ENCODE measurements at places on chromosomes 11 and 22.
A peak's percentile ranks its signal among the peaks of the same experiment; 100 is the strongest.

- no peak for DNase-seq
Measured at GRCh38 chr22:36809351-36809750, 7.5 kb downstream of the PVALB start.

DNA sequence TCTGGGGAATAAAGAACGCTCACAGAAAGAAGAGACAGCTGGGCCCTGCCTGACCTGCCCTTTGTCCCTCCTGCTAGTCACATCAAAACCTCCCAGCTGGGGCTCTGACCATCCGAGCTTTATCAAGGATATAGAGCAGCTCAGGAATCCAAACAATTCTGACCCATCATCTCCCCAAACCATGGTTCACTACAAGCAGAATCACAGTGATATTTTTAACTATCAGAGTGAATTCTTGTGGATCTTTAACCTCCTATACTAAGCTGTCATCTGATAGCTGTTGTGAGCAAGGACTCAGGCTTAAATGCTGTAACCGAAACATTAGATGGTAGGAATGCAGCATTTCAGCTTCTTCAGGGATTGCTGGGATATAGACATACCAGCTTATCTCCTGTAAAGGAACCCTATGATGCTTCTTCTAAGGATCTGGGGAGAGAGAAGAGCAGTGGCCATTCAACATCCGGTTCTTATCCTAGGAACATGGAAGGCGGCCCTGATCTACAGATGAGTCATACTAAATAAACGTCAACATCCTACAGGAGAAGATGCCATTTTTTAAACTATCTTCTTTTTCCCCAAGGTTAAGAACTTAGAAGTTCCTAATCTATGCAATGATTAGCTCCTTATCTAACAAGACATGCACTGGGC, 84.7 kb upstream of the AKIP1 start:
- no peak for DNase-seq

DNA sequence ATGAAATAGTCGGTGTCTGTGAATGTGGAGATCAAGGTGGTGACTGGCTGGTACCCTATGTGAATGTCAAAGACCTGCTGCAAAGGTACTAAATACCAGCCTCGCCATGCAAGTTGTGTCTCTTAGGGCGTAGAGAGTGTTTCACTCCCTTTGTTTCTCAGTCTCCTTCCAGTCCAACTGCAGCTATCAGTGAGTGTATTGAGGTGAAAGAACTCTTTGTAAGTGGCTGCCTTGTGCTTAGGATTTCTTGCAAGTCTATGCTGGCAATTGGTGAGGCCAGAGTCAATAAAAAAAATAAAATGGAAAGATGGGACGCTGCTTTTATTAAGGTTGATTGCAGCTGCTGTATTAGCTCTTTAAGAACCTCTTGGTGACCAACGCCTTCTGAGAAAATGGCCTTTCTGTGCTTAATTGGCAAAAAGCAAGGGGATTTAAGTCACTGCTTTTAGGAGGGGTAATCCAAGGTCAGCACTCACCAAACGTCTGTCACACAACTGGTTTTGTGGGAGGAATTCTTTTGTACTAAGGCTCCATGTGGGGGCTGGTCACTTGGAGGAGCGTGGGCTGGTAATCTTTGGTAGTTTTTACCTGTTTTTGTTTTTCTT, 95.1 kb downstream of the PARVA start:
- no peak for DNase-seq

- DNase-seq: no peak
Measured at GRCh38 chr11:114395736-114396135, 4.6 kb downstream of the C11orf71 start.

DNA sequence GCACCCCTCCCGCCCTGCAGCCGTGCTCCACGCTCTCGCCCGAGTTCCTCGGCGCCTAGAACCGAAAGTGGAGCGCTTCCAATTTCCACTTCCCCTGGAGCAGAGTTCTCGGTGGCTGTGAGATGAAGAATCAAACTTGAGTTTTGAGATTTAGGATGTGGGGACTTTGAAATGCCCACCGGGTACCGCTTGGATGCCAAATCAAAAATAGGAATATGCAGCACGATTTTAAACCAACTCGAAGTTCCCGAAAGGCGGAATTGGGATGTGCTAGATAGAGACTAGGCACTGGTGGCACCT, 569 bp downstream of the POLA2 start:
- DNase-seq: peak; percentile 13

DNA sequence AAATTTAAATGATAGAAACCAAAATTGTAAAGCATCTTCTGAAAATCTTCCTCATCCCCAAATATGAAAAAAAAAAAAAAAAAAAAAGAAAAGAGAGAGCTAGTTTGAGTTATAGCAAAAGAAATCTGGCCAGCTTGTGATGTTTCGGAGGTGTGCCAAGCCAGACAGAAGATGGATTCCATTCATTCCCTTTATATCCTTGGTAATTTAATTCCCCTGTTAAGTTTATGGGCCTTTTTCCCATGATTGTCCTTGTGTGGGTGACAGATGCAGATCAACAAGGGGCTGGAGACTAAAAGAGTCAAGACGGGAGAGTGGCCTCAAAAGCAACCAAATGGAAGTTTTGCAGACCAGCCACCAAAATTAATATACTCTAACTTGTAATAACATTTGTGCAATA, 47.6 kb upstream of the PARVA start:
- no peak for DNase-seq

GRCh38 chr11:37788141-37788877, 1190.3 kb upstream of the RAG2 start:
- DNase-seq: no peak

GRCh38 chr22:30889268-30889995, 79.1 kb downstream of the MORC2 start:
- no peak for DNase-seq

DNA sequence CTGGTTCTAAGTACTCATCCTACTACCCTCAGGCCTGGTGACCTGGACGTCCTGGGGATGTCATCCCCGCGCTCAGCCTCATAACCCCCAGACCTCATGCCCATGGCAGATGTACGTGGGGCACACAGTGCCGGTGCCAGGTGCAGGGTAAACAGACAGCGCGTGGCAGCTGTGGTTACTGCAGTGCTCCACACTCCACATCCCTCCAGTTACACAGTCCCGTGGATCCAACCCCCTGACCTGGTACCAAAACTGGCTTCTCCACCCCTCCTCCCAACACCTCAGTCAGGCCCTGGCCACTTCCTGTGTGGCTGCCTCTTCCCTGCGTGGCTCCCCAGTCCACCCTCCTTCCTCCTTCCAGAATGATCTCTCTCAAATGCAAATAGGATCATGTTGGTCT, 95.2 kb downstream of the DSCAML1 start:
- no peak for DNase-seq

GRCh38 chr22:19043121-19044085, 78.8 kb downstream of the DGCR2 start:
- DNase-seq: no peak

DNA sequence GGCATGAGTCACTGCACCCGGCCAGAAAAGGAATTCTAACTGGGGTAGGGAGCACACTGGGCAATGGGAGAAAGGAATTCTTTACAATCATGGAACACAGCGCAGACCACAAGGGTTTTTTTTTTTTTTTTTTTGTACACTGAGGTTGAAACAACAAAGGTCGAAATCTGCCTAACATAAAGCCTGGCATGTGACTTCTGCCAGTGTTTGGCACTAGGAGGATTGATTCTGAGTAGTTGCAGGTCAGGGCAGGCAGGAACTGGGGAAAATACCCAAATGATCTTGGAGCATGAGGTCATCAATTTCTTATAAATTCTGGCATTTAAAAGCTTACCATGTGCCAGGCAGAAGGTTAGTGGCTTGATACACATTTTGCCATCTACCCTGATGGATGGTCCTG, 202.0 kb upstream of the SNX19 start:
- no peak for DNase-seq

GRCh38 chr11:62472063-62472884, 53.4 kb downstream of the SCGB1A1 start:
- no peak for DNase-seq

- DNase-seq: no peak
Measured at GRCh38 chr22:47033648-47034000, 271.2 kb downstream of the TBC1D22A start.

DNA sequence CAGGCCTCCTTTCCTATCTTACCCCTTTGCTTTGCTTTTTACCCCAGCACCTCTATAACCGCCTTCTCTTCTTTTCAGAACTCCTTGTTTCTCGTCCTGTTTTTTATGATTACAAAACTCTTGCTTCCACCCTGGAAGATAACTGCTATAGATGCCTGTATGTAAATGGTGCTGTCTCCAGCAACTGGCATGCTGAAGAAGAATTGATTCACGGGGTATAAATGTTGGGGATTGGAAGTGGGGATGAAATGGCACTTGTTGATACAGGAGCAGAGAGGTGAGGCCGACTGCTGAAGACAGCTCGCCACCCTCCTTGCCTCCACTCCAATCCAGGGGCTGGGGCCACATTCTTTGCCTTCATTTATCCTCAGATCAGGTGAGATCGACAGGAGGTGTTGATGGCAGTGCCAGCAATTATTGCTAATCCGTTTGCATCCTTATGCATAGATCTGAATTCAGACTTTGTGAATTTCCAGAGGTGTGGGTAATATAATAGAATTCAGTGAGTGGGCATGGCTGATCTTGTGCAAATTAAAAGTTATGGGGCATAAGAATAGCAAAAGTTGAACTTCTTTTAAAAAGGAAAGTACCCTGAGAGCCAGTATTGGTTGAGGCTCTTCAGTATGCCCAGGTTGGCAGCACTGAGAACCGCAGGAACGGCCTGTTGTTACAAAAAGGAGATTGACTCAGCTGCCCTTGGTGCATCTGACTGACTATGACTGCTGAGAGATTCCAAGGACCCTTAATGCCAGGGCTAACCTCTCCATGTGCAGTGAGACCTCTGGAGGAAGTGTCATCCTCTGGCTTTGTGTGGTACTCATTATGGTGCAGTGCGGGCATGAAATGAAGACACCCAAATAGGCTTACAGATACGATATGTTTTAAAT, 5.3 kb downstream of the NEAT1 start:
- no peak for DNase-seq

DNA sequence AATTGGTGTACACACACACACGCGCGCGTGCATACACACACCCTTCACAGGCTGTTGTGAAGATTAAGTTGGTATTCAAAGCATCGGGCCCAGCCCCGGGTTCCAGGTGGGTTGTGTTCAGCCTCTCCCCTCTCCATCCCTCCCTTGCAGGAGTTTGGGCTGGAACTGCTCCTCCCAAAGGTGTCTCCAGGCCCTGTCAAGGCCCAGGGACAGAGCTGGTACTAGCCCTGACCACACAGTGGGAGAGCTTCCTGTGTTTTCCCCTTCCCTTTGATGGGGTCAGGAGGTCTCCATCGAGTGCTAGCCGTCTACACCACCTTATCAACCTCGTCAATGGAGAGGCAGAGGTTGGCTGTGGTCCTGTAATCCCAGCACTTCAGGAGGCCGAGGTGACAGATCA, 36.5 kb upstream of the CSNK1E start:
- DNase-seq: no peak

- DNase-seq: no peak
Measured at GRCh38 chr11:73347067-73347466, 29.1 kb upstream of the RELT start.

- DNase-seq: no peak
Measured at GRCh38 chr11:25562417-25562816, 769.5 kb upstream of the ANO3 start.

DNA sequence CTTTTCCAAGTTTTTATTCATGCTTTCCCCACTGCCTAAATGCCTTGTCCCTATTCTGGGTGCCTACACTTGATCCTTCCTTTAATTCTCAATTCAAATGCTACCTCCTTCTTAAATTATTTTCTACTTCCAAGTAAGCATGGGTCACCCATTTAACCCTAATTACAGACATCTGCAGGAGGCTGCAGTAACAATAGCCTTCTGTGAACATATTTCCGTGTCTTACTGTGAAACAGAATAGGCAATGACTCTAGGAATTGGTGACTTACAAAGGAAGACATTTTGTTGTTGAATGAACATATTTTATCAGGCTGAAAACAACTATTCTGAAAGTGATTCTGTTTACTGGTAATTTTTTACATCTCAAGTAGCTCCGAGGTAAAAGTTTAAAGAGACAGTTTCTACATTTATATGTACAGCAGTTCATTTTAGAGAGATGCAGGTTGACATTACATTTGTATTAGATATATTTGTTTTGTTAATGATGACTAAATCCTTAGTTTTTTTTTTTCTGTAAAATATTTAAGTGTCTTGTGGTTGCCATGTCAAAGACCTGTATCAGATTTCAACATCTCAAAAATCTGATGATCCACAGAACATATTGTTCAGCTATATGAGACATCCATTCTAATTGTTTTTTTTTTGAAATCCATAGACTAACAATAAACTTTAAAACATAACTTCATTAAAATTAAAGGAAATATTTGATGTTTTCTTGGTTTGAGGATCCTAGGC, 316.8 kb downstream of the CASP12 start:
- no peak for DNase-seq

GRCh38 chr11:45279645-45280044, 6.5 kb downstream of the SYT13 start:
- no peak for DNase-seq

GRCh38 chr11:76329084-76329648, 51.8 kb downstream of the THAP12 start:
- no peak for DNase-seq

DNA sequence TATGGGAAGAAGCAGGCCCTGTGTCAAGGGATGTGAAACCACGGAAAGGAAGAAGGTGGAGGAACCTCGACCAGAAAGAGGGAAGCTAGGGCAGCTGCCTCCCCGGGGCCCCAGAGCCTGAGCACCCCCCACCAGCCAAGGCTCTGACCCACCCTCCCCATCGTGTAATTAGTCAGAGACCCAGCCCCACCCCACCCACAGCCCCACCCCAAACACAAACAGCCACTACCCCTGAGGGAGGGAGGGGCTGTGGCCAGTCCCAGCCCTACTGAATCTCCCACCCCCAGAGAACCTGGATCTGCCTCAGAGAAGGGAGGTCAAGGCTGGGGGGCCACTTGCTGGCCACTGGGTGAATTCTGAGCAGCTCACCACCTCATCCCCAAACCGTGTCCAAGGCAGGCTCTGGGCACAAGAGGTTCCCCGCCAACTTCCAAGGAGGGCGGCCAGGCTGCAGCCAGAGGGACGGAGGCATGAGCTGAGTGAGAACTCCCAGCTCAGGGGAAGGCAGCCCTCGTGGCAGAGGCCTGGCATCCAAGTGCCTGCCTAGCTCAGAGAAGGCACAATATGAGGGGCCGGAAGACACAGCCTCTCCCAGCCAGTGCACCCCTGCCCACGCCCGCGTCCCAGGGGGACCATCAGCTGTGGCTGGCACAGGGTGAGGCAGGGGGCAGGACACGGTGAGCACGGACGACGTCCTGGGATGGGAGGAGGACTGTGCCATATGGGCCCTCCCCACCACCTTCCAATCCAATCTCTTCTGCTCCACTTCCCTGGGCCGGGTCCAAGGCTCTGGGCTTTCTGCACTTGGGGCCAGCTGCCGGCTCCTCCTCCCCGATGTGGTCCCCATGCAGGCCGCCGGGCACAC, 2.7 kb downstream of the PLXNB2 start:
- no peak for DNase-seq

- no peak for DNase-seq
Measured at GRCh38 chr11:111069066-111069465, 176.5 kb upstream of the POU2AF2 start.
